Activated CD4-positive, CD25-positive, alpha-beta regulatory T cell treated with anti-CD3 and anti-CD28 coated beads, Interleukin-2, amount 50 U/mL, for 24 hours (primary cell): ENCODE measurements at places on chromosomes 13 and 19.

DNA sequence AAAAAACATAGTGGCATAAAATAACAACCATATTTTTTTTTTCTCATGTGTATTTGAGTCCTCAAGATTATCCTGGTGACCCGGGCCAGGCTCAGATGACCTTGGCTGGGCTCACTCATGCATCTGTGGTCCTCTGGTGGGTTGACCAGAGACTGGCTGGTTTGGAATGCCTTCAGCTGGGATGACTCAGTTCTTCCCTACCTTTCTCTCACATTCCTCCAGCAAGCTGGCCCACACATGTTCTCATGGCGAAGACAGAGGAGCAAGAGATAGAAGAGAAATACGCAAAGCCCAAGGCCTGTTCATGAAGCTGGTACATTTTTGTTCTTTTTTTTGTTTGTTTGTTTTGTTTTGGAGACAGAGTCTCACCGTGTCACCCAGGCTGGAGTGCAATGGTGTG is 14.3 kb upstream of the ZNF541 start:
- no peak for ATAC-seq

GRCh38 chr13:99433543-99434075 is 67.7 kb upstream of the TM9SF2 start:
- no peak for ATAC-seq

- ATAC-seq = no peak
Observed at GRCh38 chr19:1254081-1254527, 5.7 kb downstream of the MIDN start.

DNA sequence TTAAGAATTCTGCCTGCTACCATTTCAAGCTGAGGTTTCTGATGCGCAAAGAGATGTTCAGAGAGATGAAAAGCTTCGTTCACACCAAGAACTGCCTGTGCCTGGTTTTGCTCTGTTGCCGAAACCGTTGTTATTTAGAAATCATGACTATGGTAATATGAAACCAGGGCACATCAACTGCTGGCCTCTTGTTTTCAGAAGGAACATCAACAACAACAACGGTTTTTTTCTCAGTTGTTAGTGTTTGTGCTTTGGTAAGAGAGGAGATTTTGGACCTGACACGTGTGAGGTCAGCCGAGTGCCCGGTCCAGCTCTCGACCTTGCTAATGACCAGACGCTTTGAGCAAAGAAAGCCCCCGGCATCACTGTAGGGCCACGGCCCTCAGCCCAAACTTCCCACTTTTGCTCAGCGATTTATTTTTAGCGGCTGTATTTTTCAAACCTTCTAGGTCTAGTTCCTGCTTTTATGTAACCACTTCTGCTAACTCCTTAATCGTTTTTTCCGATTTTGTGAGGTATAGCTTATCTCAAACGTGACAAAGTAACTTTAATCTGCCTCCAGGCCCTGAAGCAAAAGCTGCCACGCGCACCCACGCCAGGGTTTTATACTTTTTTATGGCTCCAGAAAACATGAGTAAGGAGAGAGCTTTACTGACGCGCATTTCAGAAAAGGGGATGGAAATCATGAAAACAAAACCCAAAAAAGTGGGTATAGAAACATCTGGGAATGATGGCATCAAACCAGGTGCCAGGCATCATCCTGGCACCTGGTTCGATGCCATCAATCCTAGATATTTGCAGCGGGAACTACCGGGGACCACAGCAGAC is 42.0 kb downstream of the KLF2 start:
- no peak for ATAC-seq

DNA sequence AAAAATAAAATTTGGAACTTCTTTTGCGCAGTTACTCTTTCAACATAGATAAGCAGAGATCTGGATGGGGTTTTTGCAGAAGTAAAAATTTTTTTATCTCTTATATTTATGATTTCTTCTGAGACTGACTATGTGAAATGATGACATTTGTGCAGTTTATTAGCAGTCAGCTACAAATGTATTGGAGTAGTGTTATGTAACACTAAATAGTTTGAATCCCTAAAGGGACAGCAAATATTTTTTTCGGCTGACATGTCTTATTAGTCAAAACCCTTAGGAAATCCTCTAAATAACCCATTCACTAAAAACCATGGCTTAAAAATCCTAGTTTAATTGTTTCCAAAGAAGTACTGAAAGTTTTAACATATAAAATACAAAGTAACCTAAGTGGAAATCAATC is 48.0 kb upstream of the EDNRB start:
- ATAC-seq = no peak

- no peak for ATAC-seq
Observed at GRCh38 chr13:65808061-65808460, 1422.1 kb downstream of the PCDH9 start.

- ATAC-seq = no peak
Observed at GRCh38 chr19:23394511-23394910, 760 bp downstream of the ZNF91 start.

- ATAC-seq = no peak
Observed at GRCh38 chr19:12163826-12164225, 930 bp downstream of the ZNF136 start.

DNA sequence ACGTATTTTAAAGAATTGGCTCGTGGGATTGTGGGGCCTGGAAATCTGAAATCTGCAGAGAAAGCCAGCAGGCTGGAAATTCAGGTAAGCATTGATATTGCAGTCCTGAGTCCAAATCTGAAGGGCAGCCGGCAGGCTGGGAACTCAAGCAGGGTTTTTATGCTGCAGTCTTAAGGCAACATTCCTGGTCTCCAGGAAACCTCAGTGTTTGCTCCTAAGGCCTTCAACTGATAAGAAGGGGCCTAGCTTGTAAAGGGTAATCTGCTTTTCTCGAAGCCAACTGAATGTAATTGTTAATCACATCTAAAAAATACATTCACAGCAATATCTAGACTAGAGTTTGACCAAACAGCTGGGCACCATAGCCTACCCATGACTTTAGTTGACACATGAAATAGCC is 154.4 kb downstream of the EFNB2 start:
- no peak for ATAC-seq
